ENCODE measurements at places on chromosomes 7 and 10.

DNA sequence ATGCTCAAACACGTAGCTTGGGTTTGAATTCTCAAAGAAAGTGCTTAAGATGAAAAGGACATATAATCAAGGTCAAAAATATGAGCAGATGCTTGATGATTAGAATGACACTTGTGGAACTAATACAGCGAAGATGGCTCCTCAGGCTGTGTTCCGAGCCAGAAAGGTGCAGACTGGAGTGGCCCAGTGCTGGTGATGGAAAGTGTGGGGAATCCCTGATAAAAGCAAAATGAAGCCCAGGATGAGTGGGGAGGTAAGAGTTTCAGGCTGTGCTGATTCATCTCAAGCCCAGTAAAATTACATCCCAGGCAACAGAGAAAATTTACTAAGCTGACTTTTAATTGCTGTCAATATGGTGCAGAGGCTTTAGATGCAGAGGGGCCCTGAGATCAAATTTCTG, 77.8 kb upstream of the IKZF1 start:
- DNase-seq, result no peak

DNA sequence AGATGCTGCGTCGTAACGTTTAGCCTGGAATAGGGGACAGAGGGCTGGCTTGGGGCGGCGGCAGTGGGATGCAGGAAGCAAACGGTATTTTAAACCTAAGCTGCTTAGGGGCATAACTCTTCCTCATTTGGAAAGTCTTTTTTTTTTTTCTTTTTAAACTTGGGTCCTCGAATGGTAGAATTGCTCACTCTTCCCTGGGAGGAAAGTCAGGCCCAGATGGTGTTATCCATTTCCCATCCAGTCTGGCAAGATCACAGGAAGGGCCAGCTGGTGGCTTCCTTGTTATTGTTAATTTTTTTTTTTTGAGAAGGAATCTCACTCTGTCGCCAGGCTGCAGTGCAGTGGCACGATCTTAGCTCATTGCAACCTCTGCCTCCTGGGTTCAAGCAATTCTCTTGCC, 56.6 kb downstream of the TMEM209 start:
- DNase-seq, result no peak

DNA sequence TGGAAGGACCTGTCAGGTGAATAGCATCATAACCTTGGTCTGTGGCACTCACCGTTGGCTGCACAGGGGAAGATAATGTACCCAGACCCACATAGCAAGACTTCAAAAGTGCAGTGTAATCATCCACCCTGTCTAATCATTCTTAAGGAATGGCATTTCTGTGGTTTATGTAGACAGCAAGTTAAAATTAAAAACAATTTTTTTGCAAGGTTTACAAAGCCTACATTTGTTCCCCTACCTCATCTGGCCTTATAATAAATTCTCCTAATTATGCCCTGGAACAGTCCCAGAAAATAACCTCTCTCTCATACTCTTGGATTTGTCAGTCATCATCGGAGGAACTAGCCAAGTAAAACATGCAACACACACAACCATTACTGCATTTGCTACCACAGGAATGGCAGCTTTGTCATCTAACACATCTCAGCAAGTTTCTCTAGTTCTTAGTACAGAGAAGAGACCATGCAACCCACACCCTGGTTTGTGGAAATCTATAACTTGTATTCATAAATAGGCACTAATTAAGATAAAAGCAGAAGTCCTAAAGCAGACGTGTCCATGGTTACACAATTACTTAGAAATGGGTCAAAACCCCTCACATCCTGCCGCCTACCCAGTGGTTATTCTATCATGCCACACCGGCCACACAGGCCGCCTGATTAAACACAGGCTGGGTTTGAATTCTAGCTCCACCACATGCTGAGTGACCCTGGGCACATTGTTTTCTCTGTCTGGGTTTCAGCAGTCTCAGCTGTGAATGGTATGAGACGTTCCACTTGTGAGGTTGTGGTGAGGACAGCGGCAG, 19.1 kb downstream of the ABLIM1 start:
- no peak for DNase-seq

DNA sequence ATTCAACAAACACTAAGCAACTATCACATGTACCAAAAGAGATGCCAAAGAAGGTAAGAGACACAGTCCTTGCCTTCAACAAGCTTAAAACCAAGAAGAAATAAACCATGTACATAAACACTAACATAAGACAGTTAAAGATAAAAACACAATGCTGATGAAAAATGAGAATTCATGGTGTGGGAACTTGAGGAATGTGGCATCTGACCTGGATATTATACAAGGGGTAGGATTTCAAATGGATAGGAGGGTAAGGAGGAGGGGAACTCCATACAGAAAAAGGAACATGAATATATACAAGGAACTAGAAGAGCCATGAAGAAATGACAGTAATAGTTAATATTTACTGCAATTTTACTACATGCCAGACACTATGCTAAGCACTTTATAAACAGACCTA, 11.0 kb downstream of the HIBADH start:
- DNase-seq, result no peak

DNA sequence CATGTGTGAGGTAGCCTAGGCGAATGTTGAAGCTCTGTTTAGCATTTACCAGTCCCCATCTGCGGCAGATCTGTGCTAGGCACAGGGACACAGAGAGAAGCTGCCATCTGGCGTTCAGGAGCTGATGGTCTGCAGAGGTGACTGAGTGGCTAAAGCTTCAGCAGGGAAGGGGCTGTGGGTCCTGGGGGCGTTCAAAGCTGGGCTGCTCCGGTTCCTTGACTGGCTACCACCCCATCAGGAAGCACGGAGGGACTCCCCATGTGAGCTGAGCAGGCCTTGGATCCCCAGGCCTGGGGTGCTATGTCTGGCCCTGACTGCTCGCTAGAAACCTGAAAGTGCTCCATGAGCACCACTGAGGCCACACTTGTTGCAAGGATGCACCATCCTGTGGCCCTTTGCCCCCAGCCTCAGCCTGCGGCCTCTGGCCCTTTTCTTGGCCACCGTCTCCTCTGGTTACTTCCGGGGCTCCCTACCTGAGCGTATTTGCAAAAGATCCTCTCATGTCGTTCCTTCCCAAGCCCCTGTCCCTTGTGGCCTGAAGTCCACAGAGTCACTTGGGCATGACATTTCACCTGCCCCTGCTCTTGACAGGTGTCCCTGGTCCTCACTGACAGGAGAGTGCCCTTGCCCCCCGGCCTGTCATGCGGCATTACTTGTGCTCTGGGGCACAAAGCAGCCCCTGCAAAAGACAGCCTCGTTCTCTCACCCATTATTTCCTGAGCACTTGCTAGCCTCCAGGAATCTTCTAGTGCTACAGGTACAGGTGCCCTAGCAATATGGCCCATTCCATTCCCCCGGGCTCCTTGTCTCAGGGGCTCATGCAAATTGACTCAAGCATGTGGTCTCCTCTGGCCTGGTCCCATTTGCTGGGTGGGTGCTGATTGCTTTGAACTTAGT, 108.1 kb downstream of the GLRX3 start:
- DNase-seq, result no peak

DNA sequence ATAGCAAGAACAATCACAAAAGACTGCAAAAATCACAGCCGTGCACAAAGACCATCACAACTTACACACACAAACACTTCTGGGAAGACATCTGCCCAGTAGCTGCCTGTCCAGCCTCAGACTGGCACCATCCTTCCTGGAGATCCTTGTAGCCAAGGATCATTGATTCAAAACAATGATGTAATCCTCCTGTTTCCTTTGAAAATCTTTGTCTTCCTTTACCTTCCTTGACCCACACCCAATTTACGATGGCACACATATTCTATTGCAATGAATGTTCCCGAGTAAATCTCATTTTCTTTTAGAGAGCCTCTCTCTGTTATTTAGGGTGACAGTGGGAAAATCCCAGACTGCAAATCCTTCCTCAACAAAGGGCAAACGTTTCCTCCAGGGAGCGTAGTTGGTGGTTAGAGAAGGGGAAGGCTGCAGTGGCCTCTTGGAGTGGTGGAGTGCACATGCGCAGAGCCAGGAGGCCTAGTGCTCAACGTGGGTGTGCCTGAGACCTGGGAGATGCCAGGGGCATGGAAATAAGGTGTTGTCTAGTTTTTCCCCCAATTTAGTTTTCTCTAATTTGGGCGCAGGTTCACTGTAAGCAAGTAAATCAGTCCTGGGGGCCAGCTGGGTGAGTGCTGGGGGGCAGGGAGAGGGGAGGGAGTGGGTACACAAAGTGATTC, 3.1 kb upstream of the INPP5A start:
- no peak for DNase-seq

- no peak for DNase-seq
These were observed 90.8 kb downstream of the AGMO start for GRCh38 chr7:15470825-15471668.

DNA sequence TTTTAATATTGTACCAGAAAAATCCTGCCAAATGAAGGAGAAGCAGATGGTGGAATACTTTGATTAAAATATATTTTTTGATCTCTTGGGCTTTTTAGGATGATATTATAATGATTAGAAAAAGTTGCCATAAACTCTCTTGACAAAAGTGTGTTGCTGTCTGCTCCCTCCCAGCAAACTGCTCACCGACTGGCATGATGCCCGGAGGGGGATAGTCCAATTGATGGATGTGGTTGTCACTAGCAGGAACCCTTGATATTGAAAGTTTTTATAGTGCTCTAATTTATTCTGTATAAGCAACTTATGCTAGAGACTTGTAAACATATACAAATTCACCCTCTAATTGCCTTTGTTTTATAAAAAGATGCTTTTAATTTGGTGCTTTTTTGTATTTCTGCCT, 114.0 kb downstream of the DNAH11 start:
- no peak for DNase-seq

DNA sequence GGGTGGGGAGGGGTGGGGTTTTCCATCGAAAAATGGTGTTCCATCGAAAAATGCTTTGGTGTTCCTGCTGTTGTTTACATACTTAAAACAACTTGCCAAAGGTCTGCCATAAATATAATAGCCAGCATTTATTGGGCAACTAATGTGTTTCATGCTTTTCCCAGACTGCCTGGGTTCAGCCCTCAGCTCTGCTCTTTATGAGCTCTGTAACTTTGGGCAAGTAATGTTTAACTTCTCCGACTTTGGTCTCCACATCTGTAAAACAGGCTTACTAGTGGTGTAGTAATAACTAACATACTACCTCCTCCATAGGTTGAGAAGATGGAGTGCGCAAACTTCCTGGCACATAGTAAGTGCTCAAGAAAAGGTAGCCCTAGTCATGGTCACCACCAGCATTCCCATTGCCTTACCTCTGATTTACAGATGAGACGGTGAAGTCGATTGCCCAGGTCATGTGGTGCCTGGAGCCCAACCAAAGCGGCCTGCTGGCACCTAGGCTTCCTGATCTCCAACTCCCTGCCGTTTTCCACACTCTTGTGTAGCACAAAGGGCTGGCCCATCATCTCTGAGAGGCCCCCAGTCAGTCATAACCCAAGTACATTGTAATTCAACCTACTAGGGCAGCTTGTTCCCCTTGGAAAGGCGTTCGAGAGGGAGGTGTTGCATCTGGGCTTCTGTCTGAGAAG, 8.9 kb downstream of the ZMIZ1 start:
- DNase-seq, result no peak

DNA sequence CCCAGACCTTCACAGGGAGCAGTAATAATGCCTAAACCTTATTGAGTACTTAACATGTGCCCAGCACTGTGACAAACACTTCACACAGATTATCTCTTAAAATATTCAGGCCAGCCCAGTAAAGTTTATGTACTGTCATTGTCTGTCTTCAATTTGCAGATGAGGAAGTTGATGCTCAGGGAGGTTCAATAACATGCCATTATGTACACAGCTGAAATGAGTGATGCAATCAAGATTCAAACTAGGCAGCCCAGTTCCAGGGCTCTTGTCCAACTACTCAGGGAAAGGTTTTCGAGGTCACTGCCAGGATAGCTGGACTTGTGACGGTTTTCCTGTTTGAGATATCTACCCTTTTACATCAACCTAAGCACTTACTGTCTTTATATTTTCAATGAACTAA, 56.1 kb downstream of the AUTS2 start:
- DNase-seq, result no peak
